ENCODE measurements at places on chromosomes 6 and 20.

DNA sequence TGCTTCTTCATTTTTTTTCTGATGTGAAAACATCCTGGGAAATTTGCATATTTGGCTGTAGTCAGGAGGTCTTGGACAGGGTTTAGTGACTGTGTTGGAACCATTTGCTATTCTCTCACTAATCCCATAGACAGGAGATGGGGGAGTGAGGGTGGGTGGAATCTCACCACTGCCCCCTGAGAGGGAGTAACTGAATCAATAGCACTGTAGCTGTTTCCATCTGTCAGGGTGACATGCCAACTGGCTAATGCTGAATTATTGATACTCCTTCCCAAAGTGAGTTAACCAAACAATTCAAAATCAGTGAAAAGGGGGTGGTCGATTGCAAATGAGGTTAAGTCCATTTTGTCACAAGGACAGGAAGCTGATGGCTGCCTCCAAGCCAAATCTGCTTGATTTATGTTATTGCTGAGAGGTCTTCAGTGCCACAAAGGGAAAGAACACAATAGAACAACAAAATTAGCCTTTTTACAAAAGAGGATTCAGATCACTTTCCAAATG is 55.1 kb upstream of the B3GAT2 start:
- no peak for DNase-seq

- no peak for DNase-seq
These were observed 24.6 kb downstream of the PPP1R14C start for GRCh38 chr6:150167479-150167873.

DNA sequence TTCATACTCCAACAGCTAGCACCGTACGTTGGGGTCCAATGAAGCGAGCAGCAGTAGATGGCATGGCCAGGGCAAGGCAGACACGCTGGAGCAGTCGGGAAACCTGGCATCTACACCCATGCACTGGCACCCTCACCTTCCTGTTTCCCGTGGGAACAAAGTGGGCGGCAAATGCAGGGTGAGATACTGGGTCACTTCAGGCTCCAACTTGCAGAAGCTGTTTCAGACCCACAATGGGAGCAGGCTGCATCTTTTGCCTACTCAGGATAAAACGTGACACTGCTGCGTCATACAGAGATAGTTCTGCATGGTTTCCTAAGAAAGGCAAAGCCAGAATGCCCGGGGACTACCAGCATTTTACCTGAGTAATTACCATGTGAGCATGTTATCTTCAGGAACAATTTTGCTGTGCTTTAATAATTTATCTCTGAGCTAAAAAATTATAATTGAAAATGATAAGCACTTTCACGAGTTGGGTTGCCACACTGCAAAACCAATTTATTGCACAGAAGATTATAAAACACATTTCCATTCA is 10.9 kb upstream of the CD93 start:
- no peak for DNase-seq

DNA sequence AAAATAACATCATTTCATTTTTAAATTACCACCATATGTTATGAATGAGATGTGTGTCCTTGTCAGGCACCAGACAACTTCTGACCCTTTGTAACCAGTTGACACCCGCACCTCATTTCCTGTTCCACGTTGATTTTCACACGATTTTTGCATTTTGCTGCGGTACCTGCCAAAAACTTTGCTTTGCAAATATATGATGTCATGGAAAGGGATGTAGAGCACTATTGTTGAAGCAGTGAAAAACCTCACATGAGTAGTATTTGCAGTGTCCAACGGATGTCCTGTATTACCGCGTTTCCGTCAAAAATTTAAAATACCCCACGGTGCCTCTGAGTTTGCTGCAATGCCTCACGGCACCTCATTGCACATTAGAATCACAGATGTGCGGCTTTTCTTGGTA is 115.6 kb downstream of the MTHFD1L start:
- DNase-seq = no peak
